Stimulated activated CD4-positive, alpha-beta T cell treated with anti-CD3 and anti-CD28 coated beads, Interleukin-15, amount 100 ng/mL, for 24 hours (primary cell): ENCODE measurements at places on chromosomes 2 and 18.

GRCh38 chr2:10264506-10265328 is 38.0 kb upstream of the HPCAL1 start:
- no peak for DNase-seq

GRCh38 chr2:88597168-88597567 is 30.1 kb downstream of the EIF2AK3 start:
- no peak for DNase-seq

- DNase-seq, result no peak
Observed at GRCh38 chr2:135931776-135932443, 53.5 kb downstream of the DARS1 start.

DNA sequence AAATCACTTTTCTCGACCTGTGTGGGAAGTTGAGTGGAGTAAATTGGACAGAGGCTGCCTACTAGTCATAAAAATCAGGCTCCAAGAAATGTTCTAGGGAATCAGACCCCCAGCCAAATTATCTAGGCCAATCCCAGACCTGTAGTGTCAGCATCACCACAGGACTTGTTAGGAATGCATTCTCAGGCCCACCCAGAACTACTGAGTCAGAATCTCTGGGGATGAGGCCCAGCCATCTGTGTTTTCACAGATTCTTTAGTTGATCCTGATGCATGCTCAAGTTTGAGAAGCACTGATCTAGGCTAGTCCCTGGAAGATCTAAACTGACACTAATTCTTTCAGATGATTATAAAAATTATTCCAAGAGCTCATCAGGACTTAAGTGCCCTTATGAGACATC is 434.0 kb upstream of the MEIS1 start:
- DNase-seq, result no peak

DNA sequence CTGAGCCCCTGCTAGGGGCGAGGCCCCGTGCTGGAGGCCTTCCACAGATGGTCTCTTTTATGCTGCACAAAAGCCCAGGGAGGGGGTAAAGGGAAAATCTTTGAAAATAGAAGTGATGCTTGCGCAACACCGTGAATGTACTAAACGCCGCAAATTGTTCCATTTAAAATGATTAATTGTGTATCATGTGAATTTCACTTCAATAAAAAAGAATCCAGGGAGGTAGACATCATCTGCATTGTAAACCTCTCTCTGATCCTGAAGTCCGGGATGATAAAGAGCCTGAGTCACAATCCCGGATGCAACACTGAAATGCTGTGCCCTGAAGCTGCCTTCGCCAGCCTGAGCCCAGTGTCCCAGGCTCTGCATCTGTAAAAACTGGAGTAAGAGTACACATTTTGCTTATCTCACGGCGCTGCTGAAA is 107.7 kb upstream of the PPP1CB start:
- DNase-seq, result no peak

DNA sequence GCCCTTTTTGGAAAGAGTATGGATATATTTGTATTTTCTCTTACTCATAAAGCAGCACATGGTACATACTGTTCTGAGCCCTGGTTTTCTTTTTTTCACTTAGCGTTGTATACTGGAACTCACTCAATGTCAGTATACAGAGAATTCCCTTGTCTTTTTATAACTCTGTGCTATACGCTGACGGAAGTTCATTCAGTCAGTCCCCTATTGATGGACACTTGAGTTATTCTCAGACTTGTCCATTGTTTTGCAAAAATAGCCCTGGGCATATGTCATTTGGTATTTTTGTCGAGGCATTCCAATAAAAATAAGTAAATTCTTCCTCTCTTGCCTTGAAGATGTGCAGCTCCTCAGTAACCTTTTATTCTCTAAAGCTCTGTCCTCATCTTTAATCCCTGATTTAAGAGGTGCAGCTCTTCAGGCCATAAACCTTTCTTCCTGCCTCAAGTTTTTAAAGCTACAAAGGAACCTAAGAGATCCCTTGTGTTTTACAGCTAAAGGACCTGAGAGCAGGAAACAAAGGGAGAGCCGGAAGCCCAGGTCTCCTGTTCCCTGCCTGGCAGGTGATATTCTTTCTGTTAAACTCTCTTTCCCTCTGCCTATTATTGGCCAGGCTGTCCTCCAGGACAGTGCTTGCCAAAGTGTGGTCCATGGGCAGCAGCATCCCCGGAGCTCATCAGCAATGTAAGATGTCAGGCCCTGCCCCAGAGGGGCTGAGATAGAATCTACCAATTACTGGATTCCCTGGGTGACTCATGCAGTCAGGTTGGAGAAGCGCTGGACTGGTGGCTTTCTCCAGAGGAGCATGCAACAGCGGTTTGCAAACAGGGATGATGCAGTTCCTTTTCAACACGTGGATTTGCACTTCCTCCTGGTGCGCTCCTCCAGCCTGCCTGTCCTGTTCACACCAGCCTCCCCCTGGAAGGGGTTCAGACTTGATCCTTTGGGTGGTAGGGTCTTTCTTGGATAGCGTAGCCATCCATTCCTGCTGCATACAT is 158.0 kb downstream of the NEDD4L start:
- DNase-seq, result no peak

DNA sequence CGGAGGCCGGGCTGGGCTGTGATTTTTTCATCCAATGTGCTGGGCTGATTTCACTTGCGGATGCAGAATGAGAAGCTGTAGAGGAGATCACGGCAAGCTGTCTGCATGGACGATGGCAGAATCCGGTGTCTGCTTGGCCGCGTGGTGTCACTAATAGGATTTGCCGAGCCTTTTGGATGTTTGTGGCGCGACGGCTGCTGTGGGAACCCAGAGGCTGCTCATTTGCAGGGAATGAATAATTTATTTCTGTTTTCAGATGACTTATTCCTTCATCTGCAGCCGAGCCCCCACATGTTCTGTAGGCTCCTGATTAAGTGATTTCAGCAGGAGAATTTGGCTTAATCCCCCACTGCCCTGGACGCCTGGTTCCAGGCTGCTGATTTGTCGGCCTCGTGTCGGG is 62.6 kb downstream of the ODC1 start:
- DNase-seq, result no peak

- no peak for DNase-seq
Observed at GRCh38 chr2:235968155-235968554, 200.0 kb downstream of the GBX2 start.
